ENCODE measurements at places on chromosomes 1 and 21.
A peak's percentile ranks its signal among the peaks of the same experiment; 100 is the strongest.

DNA sequence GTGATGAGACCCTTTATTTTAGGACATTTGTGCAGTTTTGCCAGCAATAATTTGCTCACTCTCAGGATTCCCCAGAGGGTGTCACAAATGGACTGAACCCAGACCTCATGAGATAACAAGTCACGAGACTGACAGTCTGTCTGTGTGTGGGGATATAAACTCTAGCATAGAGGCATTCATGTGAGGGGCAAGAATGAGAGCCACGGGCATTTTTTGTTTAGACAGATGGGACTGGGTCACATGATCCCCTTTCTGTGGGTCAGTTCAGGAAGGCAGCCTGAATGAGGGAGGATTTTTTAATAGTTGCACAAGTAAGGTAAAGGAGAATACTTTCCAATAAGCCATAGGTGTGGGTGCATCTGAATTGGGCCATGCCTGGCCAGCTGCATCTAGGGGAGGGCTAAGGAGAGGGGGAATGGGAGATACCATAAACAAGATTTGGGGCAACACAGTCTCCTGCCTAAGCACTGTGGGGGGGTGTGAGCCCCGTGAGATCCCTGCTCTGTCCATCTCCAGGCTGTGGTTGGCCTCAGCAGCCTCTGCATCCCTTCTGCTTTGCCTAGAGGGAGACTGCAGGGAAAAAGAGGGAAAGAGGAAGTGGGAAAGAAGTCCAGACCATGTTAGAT, 66.6 kb downstream of the NAV1 start:
- DNase-seq = no peak

GRCh38 chr1:183467687-183468086, 4.6 kb upstream of the SMG7 start:
- DNase-seq = peak; percentile 20

GRCh38 chr1:47438165-47439016, 547 bp downstream of the FOXD2 start:
- no peak for DNase-seq

GRCh38 chr1:223621312-223621734, 44.2 kb downstream of the CAPN8 start:
- DNase-seq = no peak

DNA sequence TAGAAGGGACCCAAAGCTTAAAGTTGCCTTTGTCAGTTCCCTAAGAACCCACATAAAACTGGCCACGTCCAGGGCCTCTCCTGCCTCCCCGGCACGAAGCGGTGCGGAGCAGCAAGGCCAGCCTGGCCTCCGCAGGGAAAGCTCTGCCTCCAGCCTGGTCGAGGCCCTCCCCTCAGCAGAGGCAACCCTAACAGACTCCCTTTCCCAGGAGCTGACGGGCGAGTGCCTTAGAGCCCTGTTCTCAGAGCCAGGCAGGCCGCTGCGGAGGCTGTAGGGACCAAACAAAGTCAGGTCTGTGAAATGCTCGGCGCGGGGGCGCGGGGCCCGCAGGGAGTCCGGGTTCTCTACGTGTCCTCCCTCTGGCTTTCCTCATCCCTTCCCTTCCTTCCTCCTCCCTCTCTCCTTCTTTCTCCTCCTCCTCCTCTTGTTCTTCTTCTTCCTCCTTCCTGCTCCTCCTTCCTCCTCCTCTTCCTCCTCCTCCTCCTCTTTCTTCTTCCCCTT, 40.7 kb downstream of the RIPK4 start:
- DNase-seq = no peak

DNA sequence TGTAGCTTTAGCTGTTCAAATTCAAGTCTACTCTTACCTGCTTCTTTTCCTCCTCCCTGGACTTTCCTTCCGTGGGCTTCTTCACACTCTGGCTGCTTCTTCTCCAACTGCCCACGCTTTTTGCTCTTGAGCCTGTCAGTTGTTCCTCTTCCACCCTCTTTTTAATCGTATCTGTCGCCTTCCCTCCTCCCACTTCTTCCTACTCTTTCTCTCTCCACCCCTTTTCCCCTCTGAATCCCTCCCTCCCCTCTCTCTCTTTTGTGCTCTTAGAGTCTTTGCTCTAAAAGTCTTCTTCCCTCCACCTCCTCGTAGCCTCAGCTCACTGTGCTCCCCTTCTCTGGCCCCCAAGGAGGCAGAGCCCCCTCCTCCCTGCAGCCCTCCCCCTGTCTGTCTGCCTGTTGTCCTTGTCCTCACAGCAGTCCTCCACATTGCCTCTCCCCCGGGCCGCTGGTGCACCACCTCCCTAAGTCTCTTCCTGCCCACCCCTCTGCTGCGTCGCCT, 12.9 kb upstream of the GJA5 start:
- DNase-seq = no peak

DNA sequence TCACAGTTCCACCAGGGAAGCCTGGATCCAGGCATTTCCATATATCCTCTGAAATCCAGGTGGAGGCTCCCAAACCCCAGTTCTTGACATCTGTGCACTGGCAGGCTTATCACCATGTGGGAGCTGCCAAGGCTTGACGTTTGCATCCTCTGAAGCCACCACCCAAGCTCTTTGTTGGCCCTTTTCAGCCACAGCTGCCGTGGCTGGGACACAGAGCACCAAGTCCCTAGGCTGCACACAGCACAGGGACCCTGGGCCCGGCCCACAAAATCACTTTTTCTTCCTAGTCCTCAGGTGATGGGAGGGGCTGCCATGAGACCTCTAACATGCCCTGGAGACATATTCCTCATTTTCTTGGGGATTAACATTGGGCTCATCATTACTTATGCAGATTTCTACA, 22.3 kb downstream of the RNPC3 start:
- no peak for DNase-seq

- no peak for DNase-seq
Measured at GRCh38 chr1:170075186-170075585, 691 bp upstream of the KIFAP3 start.

- DNase-seq = peak; percentile 29
Measured at GRCh38 chr1:221013691-221014660, 134.7 kb downstream of the HLX start.

DNA sequence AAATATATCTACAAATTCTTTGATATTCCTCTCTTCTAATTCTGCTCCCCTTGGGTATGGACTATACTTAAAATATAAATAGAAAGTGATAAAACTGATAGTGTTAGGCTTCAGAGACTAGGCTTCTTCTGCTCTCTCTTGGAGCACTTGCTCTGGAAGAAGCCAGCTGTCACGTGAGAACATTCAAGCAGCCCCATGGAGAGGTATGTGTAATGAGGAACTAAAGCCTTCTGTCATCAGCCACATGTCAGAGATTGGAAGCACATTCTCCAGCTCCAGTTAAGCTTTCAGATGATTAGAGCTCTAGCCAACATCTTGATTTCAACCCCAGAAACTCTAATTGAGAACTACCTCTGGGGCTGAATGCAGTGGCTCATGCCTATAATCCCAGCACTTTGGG, 34.3 kb downstream of the XKR8 start:
- no peak for DNase-seq

GRCh38 chr1:7116001-7116400, 330.7 kb downstream of the CAMTA1 start:
- DNase-seq = no peak

DNA sequence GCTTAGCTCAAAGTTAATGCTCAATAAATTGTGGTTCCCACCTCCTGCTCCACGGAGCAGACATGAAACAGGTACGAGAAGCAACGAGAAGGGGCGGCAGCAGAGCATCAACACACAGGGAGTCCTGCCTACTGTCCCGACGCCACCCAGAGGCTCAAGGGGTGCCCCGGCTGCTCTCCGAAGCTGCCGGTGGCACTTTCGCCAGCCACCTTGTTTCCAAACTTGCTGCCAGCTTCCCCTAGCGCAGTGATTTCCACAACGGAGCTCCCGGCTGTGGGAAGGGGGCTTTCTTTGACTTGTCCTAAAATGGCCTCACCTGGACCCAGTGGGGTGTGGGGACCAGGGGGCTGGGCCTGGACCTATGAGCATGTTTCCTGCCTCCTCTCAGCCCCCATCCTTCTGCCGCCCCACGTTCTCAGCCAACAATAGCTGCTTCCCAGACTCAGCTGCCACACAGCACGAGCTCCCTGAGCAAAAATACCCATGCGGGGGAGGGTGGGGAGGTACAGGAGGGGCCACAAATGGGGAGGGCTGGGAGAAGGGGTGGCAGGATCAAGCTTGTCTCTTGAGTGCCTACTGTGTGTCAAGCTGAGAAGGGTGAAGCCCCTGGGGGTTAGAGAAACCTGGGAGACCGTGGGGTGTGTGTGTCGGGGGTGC, 35.6 kb upstream of the ECE1 start:
- DNase-seq = no peak

DNA sequence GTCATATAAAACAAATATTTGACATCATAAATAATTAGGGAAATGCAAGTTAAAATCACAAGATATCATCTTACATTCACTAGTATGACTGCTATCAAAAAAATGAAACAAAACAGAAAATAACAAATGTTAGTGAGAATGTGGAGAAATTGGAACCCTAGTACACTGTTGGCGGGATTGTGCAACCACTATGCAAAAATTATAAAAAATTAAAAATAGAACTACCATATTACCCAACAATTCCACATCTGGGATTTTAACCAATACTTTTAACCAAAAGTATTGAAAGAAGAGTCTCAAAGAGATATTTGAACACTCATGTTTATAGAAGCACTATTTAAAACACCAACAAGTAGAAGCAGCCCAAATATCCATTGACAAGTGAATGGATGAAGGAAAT, 797.2 kb upstream of the ADAMTS5 start:
- no peak for DNase-seq

DNA sequence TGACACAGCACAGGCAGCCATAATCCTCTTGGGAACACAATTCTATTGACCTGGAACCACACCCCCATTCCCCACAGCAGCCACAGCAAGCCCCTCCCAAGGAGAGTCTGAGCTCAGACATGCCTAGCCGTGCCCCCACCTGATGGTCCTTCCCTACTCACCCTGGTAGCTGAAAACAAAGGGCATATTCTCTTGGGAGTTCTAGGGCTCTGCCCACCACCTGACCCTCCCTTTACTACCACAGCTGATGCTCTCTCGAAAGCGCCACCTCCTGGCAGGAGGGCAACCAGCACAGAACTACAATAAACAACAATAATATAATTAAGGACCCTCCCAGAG, 184.8 kb upstream of the COA6 start:
- DNase-seq = no peak

GRCh38 chr1:104921525-104921924, 1171.8 kb downstream of the AMY1C start:
- no peak for DNase-seq

DNA sequence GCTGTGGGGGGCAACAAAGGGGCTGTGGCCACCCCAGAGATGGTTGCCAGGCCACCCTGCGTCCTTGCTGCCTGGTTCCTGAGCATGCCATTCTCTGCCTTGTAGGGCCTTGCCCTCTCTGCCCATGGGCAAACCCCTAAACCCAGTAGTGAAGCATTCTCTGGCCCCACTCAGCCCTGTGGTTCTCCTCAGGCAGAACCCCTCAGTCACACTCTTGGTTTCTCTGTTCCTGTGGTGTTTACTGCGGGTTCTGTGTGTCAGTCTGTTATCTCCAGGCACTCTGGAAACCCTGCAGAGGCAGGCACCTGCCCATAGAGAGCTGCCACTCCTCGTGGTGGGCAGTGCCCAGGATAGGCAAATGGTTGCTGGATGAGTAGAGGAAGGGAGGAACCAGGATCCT, 41.1 kb upstream of the IL19 start:
- DNase-seq = no peak

DNA sequence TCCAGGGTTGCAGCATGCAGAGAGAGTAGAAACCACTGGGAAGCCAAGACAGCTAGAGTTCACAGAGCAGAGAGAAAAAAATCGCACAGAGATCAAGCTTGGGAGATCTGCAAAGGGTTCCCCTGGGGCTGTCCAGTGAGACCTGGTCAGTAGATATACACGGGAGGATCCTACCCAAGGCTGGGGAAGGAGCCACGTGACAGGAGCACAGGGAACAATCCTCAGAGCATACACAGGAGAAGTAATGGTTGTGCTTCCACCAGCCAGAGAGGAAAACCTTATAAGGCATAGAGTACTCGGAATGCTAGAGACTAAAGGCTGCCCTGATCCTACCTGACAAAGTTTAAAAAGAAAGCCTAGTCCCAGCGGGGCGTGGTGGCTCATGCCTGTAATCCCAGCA, 53.9 kb downstream of the GABPA start:
- no peak for DNase-seq

GRCh38 chr1:192566657-192567056, 8.9 kb upstream of the RGS1 start:
- DNase-seq = no peak

- DNase-seq = peak; percentile 80
Measured at GRCh38 chr1:111571987-111572386, 47.6 kb upstream of the RAP1A start.

GRCh38 chr1:100882698-100883097, 11.9 kb downstream of the EXTL2 start:
- no peak for DNase-seq

- no peak for DNase-seq
Measured at GRCh38 chr1:56436912-56437417, 142.4 kb downstream of the PLPP3 start.

DNA sequence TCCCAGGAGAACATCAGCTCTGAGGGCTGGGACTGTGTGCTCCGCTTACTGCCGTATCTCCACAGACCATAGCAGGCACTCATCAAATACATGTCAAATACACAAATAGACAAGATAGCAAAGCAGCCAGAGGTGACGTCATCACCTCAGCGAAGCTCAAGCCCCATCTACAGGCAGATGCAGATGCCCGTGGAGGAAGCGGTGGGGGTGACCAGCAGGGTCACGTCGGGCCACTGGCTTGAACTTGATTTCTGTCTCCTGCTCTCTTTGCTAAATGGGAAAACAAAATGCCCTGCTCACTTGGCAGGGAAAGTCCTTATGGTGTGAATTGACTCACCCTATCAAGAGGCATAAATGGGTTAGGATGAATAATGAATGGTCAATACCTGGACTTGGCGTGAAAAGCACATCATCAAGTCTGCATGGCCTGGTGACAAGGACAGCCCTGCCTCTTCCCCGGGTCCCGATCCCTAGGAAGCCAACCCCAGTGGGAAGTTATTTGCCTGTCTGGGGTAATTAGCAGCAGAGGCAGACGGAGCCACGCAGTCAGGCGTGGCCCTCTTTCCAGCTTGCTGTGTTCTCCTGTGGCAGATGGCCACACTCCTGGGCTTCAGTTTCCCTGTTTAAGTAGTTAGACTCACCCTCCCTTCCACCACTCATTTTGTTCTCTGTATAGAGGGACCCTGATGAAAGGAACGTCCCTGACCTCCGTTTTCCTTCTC, 536.0 kb downstream of the NPHP4 start:
- no peak for DNase-seq

DNA sequence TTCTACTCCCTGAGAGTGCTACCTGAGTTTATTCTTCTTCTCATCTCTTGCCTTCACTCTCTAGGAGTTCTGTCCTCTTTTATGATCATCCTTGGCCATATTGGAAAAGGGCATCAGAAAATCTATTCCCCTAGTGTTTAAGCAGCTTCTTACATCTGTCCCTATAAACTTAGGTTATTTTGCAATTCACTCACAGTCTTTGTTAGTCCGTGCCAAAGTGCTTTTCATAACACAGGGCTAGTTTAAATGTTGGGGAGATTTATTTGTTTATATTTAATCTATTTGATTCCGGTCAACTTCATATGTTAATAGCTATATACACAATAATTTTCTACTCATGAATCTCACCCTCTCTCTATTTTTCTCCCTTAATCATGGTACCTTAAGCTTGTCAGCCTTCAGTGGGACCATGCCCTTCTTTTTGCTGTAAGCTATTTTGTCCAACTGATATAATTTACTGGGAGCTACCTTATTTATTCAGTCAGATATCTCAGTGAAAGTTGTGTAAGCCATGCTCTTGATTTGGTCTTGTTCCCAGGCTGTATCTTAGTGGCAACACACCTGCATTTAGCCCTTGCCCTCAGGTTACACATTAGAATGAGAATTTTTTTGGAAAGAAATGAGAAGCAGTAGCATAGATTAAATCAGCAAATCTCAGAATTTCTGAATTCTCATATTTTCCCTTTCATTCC, 106.3 kb upstream of the SMYD2 start:
- no peak for DNase-seq

Measured in fibroblast of mammary gland (primary cell).